Stimulated activated memory B cell treated with anti-CD40 and anti-IgM and Interleukin-4, amounts not matched to agents 10 μg/mL and 1 μg/mL and 100 μg/mL, for 72 hours (primary cell): ENCODE measurements at places on chromosomes 3 and 15.
A peak's percentile ranks its signal among the peaks of the same experiment; 100 is the strongest.

DNA sequence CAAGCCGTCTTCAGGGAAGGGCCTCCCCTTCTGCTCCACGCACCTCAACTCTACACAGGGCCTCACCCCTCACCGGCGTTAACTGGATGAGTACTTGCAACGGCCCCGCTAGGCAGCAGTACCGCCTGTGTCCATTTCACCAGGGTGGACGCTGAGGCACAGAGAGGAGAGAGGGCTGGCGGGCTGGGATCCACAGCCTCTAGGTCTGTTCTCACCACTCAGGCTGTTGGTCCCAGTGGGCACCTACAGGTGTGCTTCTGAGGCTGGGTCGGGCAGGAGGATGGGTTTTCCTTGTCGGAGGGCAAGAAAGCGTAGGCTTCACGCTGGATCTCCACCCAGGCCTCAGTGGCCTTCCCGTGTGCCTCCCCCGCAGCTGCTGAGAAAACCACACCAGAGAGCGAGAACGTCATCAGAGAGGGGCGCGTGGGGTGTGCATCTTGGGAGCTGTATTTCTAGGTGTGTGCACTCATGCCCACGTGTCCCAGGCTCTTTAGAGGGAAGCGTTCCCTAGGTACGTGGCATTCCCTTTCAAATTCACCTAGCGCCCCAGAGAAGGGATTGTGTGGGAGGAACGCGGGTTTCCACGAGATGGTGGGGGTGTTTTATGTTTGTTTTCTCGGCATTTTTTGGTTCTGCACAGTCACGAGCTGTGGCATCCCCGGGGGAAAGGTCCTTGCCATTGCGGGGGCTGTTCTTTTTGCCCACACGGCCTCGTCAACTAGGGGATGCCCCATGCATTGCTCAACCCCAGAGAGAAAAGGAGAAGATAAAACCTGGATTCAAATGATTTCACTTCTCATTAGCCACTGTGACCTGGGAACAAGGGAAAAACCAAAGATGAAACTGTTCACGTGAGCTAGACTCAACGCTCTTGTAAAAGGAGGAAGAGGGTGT is 67.7 kb downstream of the MGLL start:
- peak; percentile 73 for ATAC-seq

DNA sequence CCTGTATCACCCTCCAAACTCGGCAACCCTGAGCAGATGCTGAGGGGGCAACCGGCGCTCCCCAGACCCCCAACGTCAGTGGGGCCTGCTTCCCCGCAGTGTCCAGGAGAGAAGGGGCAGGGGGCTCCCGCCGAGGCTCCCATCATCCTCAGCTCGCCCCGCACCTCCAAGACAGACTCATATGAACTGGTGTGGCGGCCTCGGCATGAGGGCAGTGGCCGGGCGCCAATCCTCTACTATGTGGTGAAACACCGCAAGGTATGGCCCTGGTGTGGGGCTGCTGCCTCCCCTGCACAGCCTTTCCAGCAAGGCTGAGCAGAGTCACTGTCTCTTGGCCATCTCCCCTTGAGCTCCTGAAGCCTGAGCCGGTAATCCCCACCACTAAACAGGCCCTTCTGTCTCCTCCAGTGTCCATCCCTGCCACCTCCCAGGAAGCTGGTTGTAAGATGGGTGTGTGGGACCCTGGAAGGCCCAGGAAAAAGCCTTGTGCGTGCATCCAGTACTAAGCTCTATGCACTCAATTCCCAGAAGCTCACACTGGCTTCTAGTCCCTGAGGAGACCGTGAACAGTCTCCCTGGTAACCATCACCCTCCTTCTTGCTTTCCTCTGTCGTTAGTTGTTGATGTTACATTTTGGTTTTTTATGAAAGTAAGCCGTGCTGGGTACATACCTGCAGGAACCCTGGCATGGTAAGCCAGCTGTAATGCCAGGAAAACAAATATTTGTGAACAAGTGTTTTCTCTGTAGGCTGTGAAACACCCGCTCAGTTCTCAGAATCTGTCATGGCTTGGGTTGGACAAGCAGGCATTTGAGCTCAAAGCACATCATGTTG is 63.3 kb downstream of the BOC start:
- ATAC-seq: no peak

DNA sequence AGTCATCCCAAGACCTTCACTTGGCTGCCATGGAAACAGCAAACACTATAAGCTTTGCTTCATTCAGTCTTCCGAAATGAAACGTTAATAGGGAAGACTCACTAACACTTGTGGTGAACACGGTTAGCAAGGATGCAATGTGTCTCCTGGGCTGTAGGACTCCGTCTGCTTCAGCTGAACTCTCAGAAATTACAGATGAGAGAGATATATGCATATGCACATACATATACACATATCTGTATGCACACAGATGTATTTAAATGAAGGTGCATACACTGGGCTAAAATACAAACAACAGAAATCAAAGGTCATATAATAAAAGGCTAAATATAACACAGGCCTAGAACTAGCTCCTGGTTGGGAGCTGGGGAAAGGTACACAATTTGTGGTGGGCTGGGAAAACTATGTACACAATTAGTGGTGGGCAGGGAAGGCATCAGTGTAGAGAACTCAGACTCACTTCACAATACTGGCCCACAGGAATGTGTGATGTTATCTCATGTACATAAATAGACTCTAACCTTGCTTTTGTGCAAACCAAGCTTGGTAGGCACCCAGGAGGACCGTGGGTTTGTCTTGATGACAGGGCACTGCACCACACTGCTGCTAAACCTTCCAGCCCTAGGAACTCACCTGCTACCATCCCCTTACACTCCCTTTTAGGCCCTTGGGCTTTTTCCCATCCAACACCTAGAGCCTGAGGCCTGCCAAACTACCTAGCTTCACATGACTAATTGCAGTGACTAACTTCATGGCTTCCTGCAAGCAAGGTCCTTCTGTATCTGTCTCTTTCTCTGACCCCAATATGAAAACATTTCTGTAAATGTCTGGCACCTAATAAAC is 873.1 kb downstream of the NSUN3 start:
- ATAC-seq: no peak

- no peak for ATAC-seq
These were observed 58.5 kb downstream of the TGFBR2 start for GRCh38 chr3:30664884-30665283.

DNA sequence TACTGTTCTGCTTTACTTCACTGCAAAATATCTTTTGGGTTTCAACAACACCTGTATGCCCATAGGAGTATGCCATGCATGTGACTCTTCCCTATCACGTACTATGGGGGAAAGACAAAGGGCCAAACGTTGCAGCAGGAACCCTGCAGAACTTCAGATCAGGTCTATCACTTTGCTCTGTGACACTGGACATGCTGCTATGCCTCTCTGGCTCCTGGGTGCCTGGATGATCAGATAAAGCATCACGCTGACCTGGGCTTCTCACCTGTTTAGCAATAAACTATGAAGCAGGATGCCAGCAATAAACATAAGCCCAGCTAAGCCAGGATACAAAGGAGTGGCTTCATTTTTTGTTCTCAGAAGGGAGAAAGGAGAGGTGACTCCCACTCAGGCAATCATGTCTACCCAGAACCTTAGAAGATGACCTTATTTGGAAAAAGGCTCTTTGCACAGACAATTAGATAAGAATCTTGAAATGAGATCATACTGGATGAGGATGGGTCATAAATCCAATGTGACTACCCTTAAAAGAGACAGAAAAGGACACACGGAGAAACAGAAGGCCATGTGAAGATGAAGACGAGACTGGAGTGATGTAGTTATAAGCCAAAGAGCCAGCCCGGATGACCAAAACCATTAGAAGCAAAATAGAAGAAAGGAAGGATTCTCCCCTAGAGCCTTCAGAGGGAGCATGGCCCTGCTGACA is 19.3 kb downstream of the POMGNT2 start:
- ATAC-seq: no peak

DNA sequence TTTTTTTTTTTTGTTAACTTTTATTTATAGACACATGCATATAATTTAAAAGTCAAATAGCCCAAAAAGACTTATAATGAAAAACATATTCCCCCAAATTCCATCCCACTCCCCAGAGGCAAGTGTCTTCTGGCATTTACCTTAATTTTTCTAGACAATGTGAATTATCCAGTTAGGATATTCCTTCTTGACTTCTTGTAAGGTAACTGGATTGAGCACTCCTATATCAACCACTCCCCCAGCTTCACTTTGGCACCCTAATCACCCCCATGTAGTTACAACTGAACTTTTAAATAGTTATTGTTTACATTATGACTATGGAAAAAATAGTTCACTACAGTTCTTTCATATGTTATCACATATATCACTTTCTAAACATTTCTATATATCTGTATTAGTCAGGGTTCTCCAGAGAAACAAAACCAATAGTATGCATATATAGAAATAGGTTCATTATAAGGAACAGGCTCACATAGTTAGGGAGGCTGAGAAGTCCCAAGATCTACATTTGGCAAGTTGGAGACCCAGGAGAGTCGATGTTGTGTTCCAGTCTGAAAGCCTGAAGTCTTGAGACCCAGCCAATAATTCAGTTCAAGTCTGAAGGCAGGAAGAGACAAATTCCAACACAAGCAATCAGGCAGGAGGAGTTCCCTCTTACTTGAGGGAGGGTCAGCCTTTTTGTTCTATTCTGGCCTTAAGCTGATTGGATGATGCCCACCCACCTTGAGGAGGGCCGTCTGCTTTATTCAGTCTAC is 175.8 kb downstream of the THSD4 start:
- ATAC-seq: no peak

DNA sequence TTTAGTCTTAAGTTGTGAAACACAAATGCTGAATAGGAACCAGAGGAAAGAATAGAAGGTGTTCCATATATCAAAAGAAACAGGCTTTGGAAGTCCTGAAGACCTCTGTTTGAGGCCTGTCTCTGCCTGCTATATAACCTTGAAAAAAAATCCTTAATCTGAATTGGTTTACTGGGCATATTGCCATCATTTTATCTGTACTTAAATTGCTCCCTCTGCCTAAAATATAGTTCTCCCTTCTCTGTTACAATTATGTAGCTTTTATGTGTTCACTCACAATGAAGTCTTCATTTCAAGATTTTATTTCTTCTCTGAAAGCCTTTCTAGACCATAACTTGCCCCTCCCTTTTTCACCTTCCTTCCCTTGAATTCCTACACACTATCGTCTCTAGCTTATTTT is 21.2 kb downstream of the ARL13B start:
- no peak for ATAC-seq

DNA sequence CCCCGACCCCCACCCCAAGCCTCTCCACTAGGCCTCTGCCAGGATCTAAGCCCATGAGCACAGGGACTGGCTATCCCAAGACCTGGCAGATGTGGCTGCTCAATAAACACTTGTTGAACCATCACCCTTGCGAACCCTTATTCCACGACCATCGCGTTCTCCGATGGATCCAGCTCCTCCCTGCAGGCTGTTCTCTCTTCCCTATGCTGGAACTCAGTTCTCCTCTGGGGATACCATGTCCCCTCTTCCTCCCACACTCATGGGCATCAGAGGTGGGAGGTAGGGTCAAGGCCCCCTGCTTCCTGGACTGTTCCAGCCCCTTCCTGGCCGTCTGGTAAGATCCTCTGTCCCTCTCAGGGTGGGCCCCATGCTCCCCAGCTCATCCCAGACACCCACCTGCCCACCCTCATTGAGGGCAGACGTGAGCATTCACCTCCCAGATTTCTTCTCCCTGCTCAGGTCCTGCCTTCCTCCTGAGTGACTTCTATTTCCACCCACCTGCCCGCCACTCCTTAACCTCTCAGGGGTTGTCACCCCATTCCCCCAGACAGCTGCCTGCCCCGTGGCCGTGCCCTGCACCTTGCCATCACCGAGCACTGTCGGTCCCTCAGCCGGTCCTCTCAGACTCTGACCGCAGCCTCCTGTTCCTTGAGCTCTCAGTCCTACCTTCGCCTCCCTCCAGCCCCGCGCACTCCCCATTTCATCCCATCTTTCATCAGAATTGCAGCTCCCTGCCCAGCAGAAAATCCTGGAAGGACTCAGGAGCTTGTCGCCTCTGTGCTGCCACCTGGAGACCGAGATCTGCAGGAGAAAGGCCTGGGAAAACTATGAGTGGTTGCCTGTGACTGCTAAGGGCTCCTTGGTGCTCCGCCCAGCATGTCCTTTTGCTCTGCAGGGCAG is 42.0 kb downstream of the PML start:
- ATAC-seq: no peak

- ATAC-seq: no peak
These were observed 61.8 kb downstream of the ATP8B4 start for GRCh38 chr15:50057196-50057595.

GRCh38 chr3:42872718-42873117 is 3.0 kb downstream of the CYP8B1 start:
- no peak for ATAC-seq

DNA sequence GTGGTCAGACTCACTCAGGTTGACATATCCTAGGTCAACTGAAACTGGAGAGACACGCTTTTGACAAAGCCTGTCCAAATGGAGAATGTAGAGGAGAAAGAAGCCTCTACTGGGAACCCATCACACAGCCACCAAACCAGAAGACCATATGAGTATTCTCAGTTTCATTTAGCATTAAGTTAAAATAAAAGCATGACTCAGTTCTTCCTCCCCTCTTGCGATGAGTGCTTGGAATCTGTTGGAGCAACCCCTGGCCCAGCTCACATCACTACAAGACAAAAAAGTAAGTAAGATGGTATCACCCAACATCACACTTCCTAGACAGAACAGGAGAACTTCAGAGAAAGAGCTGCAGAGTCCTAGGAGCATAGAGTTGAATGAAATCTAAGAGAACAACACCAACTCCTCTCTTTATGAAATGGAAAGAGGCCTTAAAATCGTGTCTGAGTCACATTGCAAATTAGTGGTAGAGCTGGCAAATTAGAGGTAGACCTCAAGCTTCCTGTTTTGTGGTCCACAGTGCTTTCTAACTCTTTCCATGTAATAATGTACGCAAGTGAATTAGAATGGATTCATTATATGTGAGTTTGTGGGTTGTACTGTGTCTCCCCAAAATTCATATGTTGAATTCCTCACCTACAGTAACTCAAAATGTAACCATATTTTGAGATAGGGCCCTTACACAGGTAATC is 51.2 kb downstream of the FGF12 start:
- peak; percentile 52 for ATAC-seq

DNA sequence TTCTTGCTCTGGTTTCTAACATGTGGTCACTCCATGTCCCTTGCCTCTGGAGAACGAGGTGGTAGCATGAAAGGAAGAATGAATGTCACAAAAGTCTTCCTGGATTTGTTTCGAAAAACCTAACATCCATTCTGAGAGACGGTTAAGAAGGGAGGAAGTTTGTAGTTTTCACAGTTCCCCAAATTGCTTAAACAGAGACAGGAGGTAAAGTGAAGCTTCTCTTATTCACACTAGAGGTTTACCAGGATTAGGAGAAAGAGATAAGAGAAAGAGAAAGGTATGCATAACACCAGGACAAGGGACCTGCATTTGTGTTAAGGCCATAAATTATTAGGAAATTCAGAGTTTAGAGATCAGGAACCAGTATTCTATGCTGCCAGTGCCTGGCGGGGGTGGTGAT is 228.1 kb downstream of the CPNE4 start:
- ATAC-seq: no peak

- ATAC-seq: peak; percentile 22
These were observed 325 bp downstream of the ALCAM start for GRCh38 chr3:105367063-105367405.

- no peak for ATAC-seq
These were observed 406.3 kb downstream of the SOX2 start for GRCh38 chr3:182118066-182118465.
